HT1080 (cell line): ENCODE measurements at places on chromosomes 11 and 22. TPM values are rescaled to one million over a fixed set of nuclear protein-coding genes. Genes with fewer than 3 reads are reported as not detected.

GRCh38 chr11:44467413-44467812 lies 98.0 kb upstream of the CD82 start:
- DNase-seq = no peak

The KCNE3 gene
- not detected in 2 replicates for total RNA-seq

DNA sequence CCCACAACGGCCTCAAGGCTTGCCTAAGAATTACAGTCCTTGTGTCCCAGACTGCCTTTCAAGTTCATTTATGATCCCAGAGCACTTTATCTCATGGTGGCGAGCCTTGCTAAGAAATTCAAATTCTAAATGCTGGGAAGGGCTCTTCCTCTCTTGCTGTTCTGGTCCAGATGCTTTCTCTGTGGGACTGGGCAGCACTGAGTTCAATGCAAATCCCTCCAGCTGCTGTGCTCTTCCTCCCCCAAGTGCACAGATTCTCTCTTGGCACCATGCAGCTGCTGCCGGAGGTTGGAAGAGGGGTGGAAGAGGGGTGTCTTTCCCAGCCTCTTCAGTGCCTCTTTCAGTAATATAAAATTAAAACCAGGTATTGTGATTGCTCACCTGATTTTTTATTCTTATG lies 828.0 kb downstream of the DLG2 start:
- DNase-seq = no peak

- DNase-seq = no peak
Observed at GRCh38 chr22:22366537-22366936, 122.0 kb downstream of the VPREB1 start.

- no peak for DNase-seq
Observed at GRCh38 chr11:14110629-14111028, 148.1 kb downstream of the SPON1 start.

DNA sequence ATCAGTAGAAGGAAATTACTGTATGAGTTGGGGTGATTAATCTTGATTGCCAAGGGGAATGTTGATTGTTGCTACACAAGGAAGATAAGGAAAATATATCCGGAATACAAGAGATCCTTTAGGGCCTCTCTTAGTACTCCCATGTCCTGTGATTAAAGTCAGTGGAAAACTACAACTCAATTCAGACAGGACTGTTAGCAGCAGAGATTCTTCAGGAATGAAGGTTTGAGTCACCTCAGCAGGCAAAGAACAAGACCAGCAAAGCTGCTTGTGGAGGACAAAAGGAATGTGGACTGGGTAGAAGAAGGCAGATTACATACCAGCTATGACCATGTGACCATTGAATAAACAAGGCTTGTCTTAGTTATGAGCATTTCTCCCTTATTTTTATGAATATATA lies 478.2 kb downstream of the BUD13 start:
- no peak for DNase-seq

DNA sequence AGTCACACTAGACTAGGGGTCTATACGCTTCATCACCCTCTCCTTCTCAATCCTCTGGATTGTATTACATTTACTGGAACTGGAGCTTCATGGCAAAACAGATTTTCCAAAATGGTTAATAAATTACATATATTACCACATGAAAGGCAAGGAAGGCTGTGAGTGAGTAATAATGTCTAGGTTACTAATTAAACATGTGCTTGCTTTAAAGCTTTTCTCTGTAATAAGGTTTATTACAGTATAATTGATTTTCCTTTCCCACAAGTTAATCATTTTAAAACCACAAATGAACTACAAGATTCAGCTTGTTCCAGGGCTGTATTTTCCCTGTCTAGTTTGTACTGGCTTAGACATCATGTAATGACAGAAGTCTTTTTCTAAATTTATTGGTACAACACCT lies 25.6 kb downstream of the MMP13 start:
- DNase-seq = no peak

GRCh38 chr11:117643606-117644300 lies 153.3 kb downstream of the DSCAML1 start:
- DNase-seq = no peak

DNA sequence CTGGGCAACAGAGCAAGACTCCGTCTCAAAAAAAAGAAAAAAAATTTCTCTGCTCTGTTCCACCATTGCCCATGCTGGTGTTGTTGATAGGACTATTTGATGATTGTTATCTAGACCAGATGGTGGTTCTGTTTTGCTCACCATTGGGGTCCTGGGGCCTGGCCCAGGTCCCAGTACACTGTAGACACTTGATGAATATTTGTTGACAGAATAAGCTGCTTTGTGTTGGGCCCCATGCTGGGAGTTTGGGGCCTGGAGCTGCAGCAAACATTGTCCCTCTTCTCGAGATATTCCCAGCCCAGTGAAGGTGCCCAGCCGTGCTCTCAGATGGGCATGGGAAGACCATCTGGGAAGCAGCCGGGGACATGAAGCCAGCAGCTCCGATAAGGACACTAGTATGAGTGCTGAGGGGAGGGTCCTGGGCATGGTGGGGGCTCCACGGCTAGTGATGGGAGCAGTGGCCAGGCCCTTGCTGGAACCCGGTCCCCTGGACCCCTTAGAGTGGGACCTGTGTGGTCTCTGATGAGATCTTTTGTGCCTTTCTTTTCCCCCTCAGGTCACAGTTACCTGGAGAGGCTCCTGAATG lies 13.6 kb downstream of the INCENP start:
- no peak for DNase-seq

The IL17REL gene
- not detected in 2 replicates for total RNA-seq

The CECR2 gene
- total RNA-seq = 0.02 TPM in 1 of 2 replicates, not detected in the other

DNA sequence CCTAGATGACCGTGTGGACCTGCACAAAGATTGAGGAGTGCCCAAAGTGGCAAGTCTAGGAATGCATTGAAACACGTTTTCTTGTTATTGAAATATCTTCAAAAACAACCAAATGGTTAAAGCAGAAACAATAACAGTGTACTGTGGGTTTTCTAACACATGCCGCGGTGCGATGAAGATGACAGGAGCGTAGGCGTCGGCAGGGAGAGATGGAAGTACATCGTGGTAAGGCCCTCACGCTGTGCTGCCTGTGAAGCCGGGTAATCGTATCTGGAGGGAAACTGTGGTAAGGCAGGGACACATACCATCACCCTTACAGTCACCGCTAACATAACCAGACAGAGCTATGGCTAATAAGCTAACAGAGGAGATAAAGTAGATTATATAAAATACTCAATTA lies 261.4 kb downstream of the TBC1D22A start:
- DNase-seq = no peak

DNA sequence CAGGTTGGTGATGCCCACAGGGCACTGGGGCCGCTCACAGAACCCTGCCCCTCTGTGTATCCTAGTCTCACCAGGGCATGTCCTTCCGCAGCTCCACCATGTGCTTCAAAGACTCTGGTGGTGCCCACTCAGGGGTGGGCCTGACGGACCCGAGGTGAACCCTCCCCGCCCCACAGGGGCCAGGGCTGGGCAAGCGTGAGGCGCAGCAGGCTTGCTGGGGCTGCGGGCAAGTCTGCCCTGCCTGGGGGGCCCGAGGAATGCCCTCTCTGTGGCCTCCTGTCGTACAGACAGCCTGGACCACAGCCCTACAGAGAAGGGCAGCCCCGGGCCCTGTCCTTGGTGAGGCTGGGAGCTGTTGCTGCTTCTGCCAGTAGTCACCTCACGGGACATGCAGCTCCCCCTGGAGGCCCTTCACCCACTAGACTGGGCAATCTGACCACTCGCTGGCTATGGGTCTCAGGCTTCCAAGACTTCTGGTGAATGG lies 40.2 kb downstream of the TBX1 start:
- no peak for DNase-seq

DNA sequence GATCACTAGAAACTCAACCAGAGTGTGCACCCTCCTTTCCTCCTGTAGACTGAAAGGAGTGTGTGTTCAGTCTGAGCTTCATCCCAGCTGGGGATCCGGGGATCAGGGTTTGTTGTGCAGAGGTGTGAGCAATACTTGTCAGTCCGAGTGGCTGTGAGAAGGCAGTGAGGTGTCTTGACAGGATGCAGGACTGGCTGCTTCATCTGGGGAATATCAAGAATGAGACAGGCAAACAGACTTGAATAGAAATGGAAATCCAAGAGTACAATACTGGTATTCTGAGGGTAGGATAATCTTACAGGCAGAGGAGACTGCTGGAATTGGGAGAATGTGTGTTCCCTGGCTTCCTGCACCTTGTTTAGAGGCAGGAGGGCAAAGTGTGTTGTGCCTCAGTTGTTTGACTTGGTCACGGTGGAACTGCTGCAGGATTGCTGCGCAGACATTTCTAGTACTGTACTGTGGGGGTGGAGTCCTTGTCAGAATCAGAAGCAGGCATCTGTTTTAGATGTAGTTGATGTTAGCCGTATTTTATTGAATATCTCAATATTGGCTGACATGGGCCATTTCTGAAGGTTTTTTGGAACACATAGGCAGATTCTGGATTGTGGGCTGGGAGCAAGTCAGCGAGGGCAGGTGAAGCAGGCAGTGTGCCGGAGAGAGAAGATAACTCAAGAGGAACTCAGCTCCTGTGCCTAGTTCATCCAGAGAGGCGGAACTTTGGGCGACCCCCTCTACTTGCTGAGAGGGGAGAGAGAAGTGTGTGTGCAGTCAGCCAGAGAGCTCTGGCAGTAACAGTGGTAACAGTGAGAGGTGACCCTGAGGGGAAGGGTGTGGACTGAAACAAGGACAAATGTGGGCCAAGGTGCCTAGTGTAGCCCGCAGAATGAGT lies 27.1 kb upstream of the GRK2 start:
- peak; percentile 35 for DNase-seq

DNA sequence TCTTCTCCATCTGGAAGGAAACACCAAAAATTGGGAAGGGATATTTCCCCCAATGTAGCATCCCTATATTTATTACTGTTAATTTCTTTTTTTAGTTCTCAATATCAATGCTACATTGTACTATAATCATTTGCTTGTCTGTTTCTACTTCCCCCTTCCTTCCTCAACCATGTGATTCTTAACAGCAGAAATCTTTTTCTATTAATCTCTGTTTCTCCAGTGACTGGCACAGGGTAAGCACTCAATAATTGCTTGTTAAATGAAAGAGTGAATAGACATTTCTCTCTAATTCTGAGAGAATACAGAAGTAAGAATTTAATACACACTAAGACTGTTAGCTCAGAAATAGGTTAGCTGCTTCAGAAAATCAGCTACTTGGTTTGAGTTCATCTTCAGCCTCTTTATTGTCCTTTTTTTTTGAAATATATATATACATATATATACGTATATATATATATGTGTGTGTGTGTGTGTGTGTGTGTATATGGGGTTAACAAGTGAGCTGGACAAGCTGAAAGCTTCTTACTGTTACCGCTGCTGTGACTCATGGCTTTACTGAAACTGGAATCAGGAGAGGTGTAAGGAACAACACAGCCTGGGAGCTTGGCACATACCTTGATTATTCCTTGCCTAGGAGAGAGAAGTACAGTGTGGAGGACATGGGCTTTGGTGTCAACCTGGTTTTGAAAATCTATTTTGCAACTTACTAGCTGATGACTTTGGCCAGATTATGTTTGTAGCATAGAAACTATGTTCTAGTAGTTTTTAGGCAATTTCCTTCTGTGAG lies 26.2 kb upstream of the PDE3B start:
- DNase-seq = no peak

The SYT13 gene
- total RNA-seq = 0.03 and 0.63 TPM in 2 replicates

DNA sequence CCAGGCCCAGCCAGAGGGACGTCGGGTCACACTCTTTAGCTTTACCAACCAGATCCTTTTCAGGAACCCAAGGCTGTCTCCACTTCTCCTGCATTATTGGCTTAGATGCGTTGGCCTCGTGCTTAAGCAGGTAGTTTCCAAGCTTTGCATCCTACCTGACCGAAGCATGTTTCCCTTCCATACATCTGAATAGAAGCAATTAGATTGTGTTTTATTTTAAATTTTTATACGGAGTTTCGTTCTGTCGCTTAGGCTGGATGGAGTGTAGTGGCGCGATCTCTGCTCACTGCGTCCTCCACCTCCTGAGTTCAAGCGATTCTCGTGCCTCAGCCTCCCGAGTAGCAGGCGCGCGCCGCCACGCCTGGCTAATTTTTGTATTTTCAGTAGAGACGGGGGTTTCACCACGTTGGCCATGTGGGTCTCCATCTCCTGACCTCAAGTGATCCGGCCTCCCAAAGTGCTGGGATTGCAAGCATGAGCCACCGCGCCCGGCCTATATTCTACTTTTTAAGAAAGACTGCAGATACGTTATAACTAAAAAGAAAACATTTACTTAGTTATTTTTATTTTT lies 677 bp downstream of the DYNC2H1 start:
- no peak for DNase-seq

The MICALL1 gene
- 57.8 and 69.2 TPM in 2 replicates for total RNA-seq

The OAF gene
- total RNA-seq = 190 and 227 TPM in 2 replicates

- no peak for DNase-seq
Observed at GRCh38 chr11:126968915-126969314, 31.7 kb downstream of the KIRREL3 start.

DNA sequence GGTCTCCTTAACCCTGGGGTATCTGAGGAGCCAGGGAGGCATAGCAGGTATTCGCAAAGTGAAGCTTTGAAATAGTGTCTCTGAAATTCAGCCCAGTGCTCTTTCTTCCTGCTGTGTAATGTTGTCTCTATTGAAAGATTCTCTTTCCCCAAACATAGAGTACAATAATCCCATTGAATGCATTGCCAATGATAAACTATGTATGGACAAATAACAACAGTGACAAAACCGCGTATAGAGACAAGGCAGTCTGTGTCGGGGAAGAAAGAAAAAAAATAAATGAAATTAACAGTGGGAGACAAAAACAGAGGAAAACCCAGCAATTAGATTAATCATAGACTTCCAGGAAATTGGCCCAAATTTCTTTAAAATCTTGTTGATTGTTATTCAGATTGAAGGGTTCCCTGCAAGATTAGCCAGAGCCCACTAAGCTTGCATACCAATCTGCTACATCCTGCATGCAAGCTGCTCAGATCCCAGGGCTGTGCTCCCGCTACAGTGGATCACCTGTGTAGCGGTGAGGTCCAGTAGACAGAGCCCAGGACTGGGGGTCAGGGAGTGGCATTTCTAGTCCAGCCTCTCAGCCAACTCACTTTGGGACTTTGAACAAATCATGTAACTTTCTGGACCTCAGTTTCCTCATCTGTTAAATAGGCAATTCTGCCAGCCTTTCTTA lies 492.8 kb downstream of the INSC start:
- no peak for DNase-seq

The SCT gene
- total RNA-seq = not detected in 2 replicates

DNA sequence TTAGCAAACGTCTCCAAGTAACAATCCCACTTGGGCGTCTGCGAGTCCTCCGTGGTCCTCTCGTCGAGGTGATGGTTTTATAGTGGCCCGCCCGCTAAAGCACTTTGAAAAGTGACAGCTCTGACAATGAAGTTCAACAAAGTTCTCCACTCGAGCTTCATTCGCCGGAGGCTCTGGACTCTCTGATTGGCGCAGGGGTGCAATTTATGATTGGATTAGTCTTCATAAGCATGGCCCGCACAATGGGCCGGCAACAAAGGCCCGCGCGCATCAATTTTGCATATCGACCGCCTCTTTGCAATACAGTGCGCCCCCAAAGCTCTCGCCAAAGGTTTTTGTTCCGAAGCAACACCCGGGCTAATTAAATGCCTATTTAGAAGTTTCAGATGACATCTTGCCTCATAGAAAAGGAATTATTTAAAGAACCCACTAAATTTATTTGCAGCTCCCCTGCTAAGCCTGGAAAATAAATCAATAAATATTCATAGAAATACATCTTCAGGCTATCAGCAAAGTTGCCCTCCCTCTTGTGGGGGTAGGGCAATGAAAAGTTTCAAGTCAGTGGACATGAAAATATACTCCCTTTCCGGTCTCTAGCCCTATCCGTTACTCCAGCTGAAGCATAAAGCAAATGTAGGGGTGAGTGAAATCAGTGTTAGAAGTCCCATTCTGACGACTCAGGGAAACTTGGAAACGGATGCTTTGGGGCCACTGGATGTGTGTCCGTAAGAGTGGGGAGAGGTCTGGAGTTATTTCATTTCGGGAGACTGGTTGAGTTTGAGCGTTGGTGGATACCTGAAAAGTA lies at the start of gene DBX1:
TSS of gene DBX1 (minus strand) at position 51 of the 805 bp plus-strand sequence. CDS start 151 bp downstream, outside the sequence.
- DNase-seq = no peak

- peak; percentile 27 for DNase-seq
Observed at GRCh38 chr11:22558664-22559063, 67.0 kb downstream of the FANCF start.
